Stimulated activated CD4-positive, alpha-beta T cell treated with anti-CD3 and anti-CD28 coated beads, Interleukin-1b, Interleukin-23, amount 100 ng/mL, for 1 hour (primary cell): ENCODE measurements at places on chromosomes 7 and 10.

DNA sequence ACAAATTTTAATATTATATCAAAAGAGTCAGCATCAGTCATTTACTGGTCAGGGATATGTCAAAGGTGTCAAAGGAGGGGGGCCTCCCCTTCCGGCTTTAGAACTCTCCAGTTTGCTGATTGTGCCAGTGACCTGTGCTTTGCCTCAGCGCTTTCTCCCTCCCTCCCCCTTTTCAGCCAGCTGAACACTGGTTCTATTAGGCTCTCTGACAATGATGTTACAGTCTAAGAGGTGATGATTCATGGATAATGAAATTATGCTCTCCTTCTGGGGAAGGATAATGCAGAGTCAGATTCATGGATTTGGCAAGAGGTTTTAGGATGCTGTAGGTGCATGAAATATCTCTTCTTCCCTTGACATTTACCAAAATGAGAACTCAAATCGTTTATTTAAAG lies 6.1 kb downstream of the LRRTM3 start:
- DNase-seq = no peak

GRCh38 chr10:36802490-36803153 lies 322.8 kb upstream of the ANKRD30A start:
- DNase-seq = no peak

DNA sequence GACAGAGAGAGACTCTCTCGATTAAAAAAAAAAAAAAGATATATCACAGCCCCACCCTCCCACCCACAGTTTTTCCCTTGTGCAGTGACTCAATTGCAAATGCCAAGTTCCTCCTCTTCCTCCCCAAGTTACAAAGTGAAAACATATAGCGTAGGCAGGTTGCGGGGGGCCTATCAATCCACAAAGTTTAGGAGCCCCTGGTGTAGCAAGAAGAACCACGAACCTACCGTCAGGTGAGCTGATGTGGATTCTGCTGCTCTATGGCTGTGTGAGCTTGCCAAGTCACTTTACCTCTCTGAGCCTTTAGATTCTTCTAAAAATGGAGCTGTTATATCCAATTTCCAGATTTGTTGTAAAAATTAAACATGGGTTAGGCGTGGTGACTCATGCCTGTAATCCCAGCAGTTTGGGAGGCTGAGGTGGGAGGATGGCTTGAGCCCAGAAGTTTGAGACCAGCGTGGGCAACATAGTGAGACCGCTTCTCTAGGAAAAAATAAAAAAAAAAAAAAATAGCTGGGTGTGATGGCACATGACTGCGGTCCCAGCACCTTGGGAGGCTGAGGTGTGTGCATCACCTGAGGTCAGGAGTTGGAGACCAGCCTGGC lies 8.2 kb upstream of the RHBDD2 start:
- DNase-seq = no peak

GRCh38 chr7:47328392-47329319 lies 253.3 kb downstream of the TNS3 start:
- no peak for DNase-seq

- no peak for DNase-seq
Observed at GRCh38 chr7:36303202-36304098, 86.2 kb upstream of the ANLN start.

GRCh38 chr7:36810489-36810888 lies 86.2 kb upstream of the AOAH start:
- no peak for DNase-seq
